Natural killer cell treated with Interleukin-12 subunit alpha and Interleukin-12 subunit beta and Interleukin-15 and Interleukin-18, amount 100 ng/mL, for 72 hours (primary cell): ENCODE measurements at places on chromosomes 1 and 21.

- no peak overlapping the region for H3K4me3 ChIP-seq
- DNase-seq = no peak
- H3K36me3 ChIP-seq = no peaks in the 10 kb centered on the region
- no peak overlapping the region for H3K27ac ChIP-seq
- no peaks in the 10 kb centered on the region for H3K27me3 ChIP-seq
Measured at GRCh38 chr1:163657719-163658118, 336.0 kb downstream of the NUF2 start.

- no peak overlapping the region for H3K27ac ChIP-seq
- peaks cover 8% of the 10 kb centered on the region for H3K4me1 ChIP-seq
- DNase-seq = no peak
Measured at GRCh38 chr1:107526524-107527198, 385.8 kb downstream of the NTNG1 start.

DNA sequence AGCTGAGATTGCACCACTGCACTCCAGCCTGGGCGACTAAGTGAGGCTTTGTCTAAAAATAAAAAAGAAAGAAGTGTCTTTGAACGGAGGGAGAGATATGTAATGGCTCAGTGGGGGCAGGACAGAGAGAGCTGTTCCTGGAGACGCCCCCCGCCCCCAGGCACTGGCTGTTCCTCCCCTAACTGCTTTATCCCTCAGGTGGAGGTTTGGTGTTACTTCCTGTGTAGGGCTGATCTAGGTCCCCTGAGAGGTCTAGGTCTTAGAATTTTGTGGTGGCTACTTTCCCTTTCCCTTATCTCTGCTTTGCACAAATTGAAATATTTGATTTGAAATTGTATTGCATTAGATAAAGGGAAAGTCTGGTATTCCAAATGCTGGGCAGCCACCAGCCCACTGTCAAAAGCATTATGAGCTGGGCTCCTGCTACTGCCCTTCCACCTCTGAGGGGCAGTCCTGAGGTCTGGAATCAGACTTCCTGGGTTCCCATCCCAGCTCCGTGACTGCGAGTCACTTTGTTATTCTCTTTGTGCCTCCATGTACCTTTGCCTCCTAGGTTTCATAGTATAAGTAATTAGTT is 134.8 kb upstream of the KIF26B start:
- H3K27me3 ChIP-seq = no peaks in the 10 kb centered on the region
- peaks cover 4% of the 10 kb centered on the region for H3K4me1 ChIP-seq
- no peak overlapping the region for H3K27ac ChIP-seq

DNA sequence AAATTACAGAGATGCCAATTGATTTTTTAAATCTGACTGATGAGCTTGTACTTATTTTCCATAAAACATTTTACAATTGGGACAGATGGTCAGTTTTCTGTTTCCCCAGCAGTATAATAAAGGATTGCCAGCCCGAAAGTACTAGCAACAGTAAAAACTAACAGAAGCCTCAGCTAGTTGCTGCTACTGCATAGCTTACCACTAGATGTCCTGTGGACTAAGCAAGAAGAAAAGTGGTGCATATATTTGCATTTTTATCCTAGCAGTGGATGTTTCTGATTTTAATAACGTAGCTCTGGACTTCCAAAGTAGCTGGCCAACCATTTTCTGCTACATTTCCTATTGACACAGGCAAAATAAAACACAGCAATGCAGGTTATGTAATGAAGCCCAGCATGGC is 241.5 kb downstream of the BARHL2 start:
- no peak overlapping the region for H3K27ac ChIP-seq
- no peaks in the 10 kb centered on the region for H3K27me3 ChIP-seq
- no peaks in the 10 kb centered on the region for H3K36me3 ChIP-seq
- no peak for DNase-seq
- no peaks in the 10 kb centered on the region for H3K4me1 ChIP-seq

DNA sequence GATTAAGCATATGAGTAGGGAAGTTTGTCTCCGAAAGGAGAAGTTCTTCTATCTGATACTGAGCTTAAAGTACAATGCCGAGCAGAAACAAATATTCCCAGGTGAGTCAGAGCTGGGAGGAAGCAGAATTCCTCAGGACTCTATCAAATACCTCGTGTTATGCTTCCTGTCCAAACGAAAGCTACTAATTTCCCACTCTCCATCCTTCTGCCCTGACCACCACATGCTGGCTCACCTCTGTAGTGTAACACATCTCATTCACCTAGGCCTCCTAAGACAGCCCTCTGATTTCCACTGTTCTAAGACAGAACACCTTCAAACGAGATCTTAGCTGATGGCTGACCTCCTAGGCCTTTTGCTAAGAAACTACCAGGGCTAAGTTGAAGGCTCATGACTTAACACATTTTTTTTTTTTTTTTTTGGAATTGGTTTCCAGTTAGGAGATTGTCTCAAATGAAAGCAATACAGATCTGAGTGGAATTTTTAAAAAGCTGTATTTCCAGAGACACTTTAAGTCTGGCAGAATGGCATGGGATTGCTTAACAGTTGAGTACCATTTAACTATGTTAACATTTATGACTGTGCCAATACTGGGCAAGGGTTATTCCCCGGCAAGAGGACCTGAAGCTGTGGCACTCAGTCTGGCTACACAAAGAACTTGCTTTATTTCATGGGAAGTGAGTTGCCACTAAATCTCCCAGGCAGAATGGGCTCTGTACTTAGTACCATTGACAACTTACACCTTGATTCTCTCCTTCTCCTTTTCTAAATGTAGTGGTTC is 583.4 kb downstream of the DPYD start:
- H3K27ac ChIP-seq = no peak overlapping the region
- H3K4me1 ChIP-seq = no peaks in the 10 kb centered on the region

GRCh38 chr1:54581621-54582035 is 33.6 kb downstream of the ACOT11 start:
- H3K4me1 ChIP-seq = no peaks in the 10 kb centered on the region
- no peaks in the 10 kb centered on the region for H3K36me3 ChIP-seq
- DNase-seq = no peak
- H3K4me3 ChIP-seq = no peak overlapping the region
- no peak overlapping the region for H3K27ac ChIP-seq

- H3K27ac ChIP-seq = no peak overlapping the region
- H3K36me3 ChIP-seq = no peaks in the 10 kb centered on the region
- no peak overlapping the region for H3K4me3 ChIP-seq
- no peak for DNase-seq
Measured at GRCh38 chr1:201793306-201793925, 35.5 kb upstream of the IPO9 start.

- no peak for DNase-seq
- H3K4me3 ChIP-seq = no peak overlapping the region
- no peaks in the 10 kb centered on the region for H3K36me3 ChIP-seq
Measured at GRCh38 chr1:180168786-180169639, 14.3 kb downstream of the QSOX1 start.

- H3K4me1 ChIP-seq = no peaks in the 10 kb centered on the region
- no peak overlapping the region for H3K27ac ChIP-seq
- H3K4me3 ChIP-seq = no peak overlapping the region
- DNase-seq = no peak
- H3K27me3 ChIP-seq = no peaks in the 10 kb centered on the region
Measured at GRCh38 chr1:59404796-59405195, 107.9 kb downstream of the FGGY start.

GRCh38 chr1:2197707-2198165 is 3.2 kb upstream of the FAAP20 start:
- peaks cover 14% of the 10 kb centered on the region for H3K4me1 ChIP-seq
- no peaks in the 10 kb centered on the region for H3K27me3 ChIP-seq
- no peak overlapping the region for H3K27ac ChIP-seq
- DNase-seq = no peak
- no peaks in the 10 kb centered on the region for H3K36me3 ChIP-seq

DNA sequence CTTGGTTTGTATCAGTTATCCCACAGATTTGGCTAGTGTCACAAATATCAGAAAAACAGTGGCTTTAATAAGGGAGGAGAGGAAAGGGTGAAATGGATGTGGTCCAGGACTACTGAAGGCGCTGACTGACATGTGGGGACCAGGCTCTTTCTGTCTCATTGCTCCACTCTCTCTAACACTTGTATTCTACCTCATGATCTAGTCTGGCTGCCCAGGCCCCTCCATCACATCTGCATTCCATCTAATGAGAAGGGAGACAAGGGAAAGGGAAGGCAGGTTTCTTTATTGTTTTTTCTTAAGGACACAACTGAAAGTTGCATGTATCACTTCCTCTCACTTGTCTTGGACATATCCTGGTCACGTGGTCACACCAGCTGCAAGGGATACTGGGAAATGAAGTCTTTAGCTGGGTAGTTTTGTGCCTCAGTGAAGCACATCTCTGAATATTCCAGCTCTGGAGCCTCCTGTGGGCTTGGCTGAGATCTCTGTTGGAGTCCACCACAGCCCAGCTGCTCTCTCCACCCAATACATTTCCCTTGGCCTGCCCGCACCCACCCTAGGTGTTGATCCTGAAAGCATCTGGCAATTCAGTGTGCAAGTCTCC is 42.0 kb upstream of the PADI2 start:
- DNase-seq = no peak
- H3K27me3 ChIP-seq = peaks cover 9% of the 10 kb centered on the region
- H3K36me3 ChIP-seq = peaks cover 5% of the 10 kb centered on the region
- no peak overlapping the region for H3K4me3 ChIP-seq
- H3K4me1 ChIP-seq = peaks cover 7% of the 10 kb centered on the region
- no peak overlapping the region for H3K27ac ChIP-seq
